ENCODE measurements at places on chromosomes 3 and 15.
A peak's percentile ranks its signal among the peaks of the same experiment; 100 is the strongest.

- DNase-seq: no peak
Measured at GRCh38 chr3:63309768-63310167, 31.7 kb downstream of the SYNPR start.

DNA sequence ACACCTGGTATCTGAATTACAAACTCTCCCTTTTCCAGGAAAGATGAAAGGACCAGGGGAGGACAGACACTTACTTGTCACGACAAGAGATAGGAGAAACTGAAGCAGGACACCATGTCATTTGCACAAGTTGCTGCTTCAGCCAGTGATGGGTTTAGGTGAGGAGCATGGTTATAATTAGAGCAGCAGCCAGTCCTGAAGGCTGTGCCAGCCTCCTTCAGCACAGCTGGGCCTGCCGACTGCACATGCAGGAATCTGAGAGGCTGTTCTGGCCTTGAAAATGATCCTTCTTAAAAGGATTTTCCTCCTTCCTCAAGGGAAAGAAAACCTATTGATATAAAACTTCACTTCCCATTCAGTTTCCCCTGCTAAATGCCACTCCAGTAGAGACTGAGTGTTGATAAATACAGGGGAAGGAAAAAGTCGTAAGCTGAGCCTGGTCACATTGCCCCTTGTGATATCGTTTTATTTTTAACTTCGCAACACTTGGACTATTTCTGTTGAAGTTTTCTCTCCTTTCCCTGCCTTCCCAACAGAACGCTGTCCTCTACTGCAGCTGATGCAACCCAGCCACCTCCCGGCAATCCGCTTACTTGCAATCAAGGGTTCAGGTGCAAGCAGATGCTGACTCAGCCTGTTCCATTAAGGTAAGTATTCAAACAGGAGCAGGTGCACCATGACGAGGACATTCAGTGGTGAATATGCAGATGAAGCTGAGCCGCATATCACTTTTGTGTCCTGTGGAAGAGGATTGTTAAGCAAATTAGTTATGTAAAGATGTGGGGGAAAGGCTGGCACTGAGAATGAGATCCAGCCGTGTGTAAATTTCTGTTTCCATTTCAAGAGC, at the start of gene FBXO40:
Gene FBXO40 (plus strand): TSS at position 524 of the 847 bp plus-strand sequence. CDS start 27,197 bp downstream, outside the sequence.
- DNase-seq: no peak

- no peak for DNase-seq
Measured at GRCh38 chr15:36940636-36941260, 159.6 kb downstream of the MEIS2 start.

DNA sequence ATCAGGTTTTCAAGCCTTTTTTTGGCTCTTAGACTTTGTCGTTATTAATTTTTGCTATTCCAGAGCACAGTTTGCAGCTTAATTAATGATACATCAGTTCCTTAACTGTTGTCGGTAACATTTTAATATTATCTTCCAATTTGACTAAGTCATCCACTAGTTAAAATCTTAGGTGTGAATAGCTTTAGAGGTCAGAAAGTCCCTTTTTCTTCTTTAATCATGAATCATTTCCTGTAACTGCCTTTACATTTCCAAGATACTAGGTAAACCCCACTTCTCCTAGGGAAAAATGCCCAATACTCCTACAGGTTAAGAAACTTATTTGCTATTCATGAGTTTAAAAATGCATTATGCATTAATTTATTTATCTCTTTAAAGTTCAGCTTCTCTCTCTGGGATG, 260.9 kb upstream of the CFAP20DC start:
- no peak for DNase-seq

DNA sequence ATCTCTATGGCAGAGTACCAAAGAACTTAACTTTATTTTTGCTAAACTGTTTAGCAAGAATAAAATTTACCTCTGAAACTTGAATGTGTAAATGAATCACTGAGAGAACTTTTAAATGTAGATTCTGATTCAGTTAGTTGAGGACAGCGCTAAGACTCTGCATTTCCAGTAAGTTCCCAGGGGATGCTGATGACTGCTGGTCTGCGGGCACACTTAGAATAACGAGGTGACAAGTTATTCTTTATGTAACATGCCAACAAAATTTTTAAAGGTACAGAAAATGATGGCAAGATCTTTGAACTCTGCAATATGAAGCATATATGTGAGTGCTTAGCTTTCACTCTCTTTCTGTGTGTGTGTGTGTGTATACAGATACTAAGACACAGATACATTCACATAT, 56.4 kb downstream of the TGFBR2 start:
- DNase-seq: no peak

DNA sequence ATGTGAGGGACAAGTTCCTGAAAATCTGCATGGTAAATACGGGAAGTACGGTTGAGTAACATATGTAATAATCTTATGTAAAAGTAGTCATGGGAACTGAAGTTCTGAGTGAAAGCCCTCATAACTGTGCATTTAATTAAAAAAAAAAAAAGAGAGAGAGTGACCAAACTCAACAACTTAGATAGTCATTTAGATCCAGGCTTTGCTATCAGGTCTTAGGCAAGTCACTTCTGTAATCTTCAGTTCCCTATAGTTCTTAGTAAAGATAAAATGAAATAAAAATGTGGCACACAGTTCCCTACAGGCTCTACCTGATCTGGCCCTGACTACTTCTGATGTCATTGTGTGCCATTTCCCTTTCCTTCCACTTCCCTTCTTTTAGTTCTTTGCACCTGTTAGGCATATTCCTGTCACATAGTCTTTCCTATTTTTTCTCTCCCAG, 15.0 kb downstream of the RNF111 start:
- no peak for DNase-seq

- DNase-seq: no peak
Measured at GRCh38 chr3:40597441-40597840, 72.7 kb downstream of the ZNF621 start.

DNA sequence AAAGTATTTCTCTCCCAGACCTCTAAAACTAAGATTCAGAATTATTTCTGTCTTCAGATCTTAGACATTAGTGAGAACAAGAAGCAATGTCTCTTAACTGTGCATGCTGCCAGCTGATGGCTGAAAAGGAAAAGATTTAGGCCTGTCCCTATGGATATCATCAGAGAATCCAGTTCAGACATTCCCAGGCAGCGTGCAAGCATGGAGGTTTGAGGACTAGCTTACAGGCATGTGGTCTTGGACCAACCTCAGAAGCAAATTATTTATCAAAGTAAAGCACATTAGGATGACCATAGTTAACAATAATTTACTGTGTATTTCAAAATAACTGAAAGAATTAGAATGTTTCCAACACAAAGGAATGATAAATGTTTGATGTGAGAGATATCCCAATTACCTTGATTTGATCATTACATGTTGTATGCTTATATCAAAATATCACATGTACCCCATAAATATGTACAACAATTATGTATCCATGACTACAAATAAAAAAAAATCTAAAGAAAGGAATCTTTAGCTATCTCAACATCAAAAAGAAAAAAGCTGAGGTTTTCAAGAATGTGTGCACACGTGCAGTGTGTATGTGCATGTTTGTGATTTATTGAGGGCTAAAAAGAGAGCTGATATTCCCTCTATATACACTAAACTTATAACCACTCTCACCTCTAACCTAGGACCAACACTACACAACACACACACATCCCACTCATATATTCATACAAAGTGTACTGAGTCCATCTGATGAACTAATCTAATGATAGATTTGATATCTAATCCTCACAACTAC, 108.9 kb upstream of the THBS1 start:
- DNase-seq: no peak

- no peak for DNase-seq
Measured at GRCh38 chr3:47337656-47338055, 43.2 kb upstream of the PTPN23 start.

GRCh38 chr3:10542518-10542917, 37.1 kb upstream of the ATP2B2 start:
- DNase-seq: no peak

DNA sequence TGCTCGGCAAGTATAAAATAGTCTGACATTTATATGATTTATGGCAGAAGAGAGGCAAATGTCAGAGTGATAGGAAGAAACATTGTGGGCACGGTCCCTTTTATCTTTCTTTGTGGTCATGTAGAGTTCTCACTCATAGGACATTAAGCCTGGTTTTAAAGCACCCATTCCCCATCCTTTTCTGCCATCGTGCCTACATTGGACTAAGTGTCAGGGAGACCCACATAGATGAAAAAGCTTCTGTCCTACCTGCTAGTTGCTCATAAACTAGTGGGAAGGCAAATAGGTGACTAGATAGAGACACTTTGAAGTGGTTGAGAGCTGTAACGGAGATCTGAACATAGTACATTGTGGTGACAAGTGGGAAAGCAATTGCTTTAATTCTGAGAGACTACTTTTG, 155.7 kb downstream of the B3GALNT1 start:
- DNase-seq: no peak

GRCh38 chr3:109597444-109597843, 260.1 kb upstream of the DPPA4 start:
- DNase-seq: no peak

DNA sequence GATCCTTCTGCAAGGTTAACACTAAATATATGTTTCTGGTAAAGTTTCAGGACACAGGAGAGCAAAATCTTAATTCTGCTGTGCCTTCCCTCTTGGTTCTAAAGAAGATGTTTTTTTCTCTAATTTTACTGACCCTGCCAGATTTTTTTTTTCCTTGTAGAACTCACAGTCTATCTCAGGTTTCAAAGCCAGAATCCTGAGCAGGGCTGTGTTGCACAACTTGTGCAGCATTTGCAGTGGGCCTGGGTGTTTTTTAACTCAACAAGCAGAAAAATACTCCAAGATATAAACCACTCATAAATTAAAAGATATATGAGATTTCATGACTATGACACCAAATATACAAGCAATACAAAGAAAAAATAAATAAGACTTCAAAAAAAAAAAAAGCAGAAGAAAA, 40.2 kb upstream of the ARF4 start:
- DNase-seq: no peak

DNA sequence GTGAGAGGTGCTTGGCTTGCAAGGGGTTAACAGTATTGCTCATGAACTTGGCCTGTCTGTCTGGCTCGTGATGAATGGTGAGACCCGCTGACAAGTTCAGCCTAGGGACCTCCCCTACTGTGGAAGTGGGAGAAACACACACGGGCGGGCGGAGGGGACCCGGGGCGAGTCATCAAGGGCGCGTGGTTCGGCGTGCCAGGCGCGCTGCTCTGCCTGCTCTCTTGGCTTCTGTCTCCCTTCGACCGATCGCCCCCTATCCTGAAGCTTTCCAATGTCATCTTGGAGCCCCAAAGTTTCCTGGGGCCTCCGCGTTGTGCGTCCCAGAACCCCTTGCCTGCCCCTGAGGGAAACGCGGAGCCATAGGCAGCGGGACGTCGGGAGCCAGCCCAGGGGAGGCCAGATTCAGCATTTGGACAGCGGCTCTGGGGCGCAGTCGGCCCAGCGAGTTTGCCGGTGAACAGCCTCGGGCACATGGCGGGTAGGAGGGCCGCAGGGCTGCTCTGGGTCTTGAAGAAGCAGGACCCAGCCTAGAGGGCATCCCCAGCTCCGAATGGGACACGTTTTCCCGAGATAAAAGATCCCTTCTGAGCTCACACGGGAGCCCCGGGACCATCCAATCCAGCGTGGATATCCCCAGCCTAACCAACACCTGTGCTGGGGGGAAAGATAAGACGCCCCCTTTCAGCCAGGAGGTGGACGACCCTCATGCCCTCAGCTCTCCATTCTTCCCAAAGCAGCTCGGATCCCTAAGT, 27.0 kb upstream of the POLG start:
- peak; percentile 39 for DNase-seq

DNA sequence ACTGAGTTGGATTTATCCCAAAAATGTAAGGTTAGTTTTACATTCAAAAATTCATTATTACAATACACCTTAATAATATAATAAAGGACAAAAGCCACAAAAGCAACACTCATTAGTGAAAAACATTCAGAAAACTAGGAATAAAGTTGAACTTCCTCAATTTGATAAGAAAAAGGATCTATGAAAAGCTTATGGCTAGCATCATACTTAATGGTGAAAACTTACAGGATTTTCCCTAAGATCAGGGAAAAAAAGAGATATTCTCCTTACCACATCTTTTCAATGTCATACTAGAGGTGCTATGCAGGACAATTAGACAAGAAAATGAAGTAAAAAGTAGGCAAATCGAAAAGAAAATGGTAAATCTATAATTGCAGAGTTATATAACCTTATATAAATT, 279.9 kb downstream of the CGGBP1 start:
- no peak for DNase-seq

DNA sequence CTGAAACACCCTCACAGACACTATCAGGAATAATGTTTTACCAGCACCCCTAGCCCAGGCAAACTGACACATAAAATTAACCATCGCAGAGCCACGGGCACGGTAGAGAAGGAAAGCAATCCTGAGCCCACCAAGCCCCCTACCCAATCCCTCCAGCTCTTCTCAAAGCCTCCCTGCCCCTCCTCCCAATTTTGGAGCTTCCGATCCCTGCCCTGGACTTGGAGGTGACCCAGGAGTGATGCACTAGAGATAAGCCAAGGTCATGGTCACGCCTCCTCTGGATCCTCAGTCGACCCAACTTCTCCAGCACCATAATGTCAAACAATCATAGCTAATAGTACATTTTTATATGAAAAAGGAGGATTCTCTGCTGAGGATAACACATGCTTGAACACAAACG, 188.7 kb upstream of the NSMCE3 start:
- DNase-seq: no peak

DNA sequence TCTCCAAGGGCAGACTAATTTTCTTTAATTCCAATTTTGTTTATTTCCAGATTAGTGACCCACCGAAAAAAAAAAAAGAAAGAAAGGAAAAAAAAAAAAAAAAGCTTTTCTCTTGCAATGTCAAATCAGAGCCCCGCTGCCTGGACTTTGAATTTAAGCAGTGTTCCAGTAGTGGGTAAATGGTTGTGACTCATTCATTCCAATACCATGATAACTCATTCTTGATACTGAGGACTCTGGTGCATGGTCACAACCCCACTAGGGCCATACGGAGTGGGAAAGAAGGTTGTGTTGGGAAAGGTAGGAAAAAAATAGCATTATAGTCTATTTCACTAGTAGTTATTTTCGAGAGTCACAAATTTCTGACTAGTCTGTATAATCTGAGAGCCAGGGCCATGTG, 59.1 kb upstream of the COL8A1 start:
- DNase-seq: no peak

DNA sequence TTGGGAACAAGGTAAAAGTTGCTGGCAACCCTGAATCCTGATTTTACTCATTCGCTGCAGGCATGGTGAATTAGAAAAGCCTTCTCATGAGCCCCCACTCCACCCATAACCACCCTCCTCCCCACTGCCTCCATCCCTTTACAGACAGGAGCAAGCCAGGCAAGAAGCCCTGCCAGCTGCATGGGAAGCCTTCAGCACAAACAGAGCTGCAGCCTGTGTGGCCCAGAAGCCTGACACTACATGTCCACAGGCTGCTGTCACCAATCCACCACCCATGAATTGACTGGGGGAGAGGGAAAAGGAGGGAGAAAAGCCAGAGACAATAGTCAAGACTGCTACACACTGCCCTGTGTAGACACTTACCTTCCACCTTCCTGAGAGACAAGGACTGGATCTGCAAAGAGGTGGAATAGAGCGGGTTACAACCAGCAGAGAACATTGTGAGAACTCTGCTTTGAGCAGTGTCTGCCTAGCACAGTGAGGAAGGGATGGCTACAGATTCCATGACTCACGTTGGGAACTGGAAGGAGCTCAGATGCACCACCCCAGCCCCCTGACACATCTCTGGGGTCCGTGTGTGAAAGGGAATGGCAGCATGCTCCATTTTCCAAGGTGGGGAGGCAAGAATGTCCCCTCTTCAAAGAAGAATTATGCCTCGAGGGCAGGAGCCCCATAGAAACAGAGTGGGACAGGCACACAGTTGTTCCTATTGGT, 33.9 kb downstream of the DZIP1L start:
- DNase-seq: no peak
